ENCODE measurements at places on chromosomes 16 and 17.

DNA sequence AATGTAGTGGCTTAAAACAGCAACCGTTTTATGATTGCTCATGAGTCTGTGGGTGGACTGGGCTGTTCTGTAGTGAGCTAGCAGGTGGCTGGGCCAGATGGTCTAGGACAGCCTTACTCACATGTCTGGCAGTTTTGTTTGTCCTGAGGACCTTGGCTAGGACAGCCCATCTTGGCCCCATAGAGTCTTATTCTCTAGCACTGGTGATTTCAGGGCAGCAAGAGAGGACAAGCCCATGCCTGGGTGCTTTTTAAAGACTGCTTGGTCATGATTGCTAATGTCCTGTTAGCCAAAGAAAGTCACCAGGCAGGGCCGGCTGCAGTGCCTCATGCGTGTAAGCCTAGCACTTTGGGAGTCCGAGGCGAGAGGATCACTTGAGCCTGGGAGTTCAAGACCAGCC, 139.8 kb downstream of the KATNIP start:
- no peak for DNase-seq

DNA sequence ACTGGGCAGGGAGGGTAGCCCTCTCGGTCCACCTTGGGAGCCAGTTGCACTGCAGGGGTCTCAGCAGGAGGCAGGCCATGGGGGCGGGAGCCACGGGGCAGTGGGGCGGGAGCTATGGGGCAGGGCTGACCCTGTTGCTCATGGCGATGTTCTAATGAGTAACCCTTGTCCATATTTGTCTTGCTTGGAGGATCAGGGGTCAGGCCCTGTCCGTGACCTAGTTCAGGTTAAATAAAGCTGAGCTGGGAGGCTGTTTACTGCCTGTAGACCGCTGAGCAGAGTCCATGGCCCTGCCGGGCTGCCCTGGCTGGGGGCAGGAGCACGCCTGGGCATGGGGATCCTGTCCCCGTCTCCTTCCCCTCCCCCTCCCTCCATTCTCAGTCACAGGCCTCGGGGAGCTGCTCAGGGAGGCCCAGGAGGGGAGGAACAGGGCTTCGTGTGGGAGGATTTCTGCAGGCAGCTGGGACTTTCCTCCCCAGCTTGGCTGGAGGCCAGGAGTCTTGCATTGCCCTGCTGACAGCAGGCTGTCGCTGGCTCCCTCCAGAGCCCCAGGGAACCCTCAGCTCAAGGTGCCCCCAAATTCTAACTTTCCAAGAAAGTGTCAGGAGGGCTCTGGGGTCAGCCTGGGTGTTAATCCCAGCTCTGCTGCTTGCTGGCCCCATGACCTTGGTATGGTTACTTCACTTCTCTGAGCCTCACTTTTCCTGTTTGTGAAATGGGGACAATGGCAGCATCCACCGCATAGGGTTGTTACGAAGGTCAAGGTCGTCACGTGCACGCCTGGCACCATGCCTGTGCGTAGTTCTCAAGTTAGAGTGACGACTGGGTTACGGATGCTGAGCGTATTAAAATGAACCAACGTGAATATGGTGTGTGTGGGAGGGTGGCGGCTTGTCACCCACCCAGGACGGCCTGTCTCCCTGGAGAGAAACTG, 6.1 kb upstream of the SERPINF2 start:
- DNase-seq: no peak

DNA sequence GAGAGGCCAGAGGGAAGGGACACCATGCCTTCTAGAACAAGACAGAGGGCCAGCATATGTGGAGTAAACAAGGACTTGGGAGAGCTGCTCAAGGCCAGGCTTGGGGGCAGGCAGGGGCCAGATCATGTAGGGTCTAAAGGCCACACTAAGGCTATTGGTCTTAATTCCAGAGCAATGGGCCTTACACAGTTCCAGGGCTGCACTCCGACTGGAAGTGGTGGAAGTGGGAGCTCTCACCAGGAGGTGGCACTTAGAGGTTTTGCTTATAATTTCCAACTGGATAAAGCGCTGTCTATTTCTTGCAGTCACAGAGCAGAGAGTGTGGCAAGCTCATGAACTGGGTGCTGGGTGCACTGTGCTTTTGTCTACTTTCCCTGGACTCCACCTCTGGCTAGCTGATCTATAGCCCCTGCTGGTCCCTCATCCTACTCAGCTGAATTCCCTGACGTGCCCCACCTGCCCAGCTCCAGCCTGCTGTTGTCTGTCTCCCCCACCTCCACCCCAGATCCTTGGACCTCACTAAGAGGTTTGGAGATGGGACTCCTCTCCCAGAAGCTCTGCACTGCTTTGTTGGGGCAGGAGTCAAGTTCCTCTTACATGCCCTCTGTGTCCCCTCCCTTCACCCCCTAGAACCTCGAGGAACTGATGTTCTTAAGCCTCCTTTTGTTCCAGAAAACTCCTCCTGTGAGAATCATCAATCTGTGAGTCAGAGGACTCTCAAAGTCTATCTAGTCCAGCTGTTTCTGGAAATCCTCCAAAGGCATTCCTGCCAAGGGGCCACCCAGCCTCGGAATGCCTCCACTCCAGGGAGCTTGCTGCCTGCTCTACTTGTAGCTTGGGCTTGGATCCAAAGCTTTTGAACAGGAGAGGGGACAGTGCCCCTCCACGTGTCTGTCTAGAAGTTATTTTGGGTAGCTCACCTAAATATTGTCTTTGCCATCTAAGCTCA, 48.1 kb upstream of the KSR1 start:
- DNase-seq: peak; percentile 16

- peak; percentile 93 for DNase-seq
Observed at GRCh38 chr17:38351412-38352222, at the start of gene SOCS7. Gene SOCS7 (plus strand): TSS chr17:38351844. CDS start chr17:38352053, 209 bp downstream.

DNA sequence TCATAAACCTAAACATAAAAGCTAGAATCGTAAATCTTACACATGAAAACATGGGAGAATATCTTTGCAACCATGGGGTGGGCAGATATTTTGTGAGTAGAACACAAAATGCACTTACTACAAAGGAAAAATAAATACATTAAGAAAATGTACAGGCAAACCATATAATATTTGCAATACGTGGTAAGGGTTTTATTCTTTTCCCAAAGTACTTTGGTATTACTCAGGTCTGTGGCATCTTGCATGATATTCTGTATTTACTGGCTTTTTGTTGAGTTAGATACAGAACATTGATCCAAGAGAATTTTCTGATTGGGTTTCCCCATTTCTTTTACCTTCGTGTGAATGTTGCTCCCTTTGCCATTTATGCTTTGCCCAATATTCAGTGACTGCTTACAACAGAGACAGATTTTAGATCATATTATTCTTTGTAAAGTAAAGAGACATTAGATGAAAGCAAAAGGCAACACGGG, 33.0 kb upstream of the ARHGAP17 start:
- DNase-seq: no peak

DNA sequence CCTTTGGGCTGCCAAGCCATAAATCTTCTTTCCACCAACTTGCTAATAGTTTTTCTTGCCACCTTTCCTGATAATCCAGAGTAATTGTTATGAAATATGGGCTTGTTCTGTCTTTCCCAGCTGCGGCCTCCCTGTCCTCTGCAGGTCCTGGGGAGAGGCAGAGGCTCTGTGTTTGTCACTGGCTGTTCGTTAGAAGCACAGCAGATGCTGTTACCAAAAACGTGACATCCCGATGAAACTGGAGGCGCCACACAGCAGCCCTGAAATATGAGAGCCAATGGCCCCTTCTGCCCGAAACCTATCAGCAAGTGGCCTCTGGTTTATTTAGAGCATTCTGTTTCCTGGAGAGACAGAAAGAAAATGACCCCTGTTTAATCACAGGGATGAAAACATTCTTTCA, 115.1 kb upstream of the ANKFN1 start:
- no peak for DNase-seq

GRCh38 chr16:9903-10665, 43.3 kb downstream of the POLR3K start:
- DNase-seq: no peak

GRCh38 chr17:65181237-65182061, 44.3 kb downstream of the RGS9 start:
- no peak for DNase-seq

DNA sequence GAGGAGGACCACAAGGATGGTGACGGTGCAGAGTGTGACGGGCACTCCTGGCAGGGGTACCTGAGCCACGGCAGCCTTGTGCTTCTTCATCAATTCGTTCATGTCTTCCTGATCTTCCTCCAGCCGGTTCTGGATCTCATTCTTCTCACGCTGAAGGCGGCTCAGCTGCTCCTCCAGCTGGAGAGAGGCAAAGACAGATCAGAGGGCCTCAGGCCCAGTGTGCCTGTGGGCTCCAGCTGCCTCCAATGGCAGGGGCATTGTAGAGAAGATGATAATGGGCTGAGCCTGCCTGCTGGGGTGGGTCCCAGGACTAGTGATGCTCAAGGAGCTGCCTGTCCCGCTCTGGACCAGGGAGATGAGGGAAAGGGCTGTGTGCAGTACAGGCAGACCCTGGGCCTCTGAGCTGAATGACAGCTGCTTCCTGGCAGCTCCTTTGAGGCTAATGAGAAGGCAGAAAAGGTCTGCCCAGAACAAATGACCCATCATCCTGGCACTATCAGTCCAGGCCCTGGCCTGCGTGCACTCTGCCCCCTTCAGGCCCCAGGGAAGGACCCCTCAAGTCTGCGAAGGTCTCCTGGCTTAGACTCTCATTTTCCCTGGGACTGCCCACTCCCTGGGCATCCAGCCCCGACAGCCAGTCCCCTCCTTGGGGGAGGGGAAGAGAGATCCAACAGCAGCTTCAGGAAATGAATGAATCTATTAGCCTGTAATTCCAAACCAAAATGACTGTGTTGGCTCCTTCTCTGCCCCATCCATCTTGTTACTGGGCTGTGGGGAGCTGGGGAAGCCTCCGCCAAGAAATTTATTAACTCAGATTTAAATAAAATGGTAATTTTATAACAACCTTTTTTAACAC, 48.0 kb downstream of the PIPOX start:
- DNase-seq: no peak

DNA sequence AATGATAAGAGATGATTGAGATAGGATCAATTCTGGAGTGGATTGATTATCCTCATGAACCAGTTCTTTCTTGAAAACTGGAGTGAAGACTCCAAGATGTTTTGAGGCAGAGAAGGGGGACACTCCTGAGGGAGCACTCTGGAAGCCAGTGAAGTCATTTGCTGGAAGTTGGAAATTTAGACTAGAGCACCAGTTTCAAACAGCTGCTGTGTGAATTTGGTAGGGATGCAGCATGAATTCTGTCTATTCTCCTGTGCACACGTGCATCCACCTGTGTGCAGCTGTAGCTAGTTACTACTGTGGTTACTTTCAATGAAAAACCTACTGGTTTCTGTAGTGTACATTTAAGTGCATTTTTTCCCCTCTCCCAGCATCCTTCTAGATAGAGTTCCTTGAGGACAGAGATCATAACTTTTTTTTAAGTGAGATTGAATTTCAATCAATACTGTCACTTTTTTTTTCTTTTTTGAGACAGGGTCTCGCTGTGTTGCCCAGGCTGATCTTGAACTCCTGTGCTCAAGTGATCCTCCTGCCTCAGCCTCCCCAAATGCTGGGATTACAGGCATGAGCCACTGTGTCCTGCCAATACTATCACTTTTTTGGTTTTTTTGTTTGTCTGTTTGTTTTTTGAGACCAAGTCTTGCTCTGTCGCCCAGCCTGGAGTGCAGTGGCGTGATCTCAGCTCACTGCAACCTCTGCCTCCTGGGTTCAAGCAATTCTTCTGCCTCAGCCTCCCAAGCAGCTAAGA, 65.9 kb downstream of the TUBD1 start:
- no peak for DNase-seq

DNA sequence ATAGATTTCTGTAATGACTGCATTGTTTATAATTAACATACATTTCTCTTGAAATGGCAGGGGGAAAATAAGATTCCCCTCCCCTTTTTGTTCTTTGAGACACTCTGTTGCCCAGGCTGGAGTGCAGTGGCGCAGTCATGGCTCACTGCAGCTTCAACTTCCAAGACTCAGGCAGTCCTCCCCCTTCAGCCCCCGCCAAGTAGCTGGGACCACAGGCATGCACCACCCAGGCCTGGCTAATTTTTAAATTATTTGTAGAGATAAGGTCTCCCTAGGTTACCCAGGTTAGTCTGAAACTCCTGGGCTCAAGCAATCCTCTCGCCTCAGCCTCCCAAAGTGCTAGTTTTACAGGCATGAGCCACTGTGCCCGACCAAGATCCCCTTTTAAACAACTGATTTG, 67.7 kb downstream of the KATNIP start:
- DNase-seq: no peak

- no peak for DNase-seq
Observed at GRCh38 chr16:22370038-22370820, 4.2 kb downstream of the CDR2 start.

DNA sequence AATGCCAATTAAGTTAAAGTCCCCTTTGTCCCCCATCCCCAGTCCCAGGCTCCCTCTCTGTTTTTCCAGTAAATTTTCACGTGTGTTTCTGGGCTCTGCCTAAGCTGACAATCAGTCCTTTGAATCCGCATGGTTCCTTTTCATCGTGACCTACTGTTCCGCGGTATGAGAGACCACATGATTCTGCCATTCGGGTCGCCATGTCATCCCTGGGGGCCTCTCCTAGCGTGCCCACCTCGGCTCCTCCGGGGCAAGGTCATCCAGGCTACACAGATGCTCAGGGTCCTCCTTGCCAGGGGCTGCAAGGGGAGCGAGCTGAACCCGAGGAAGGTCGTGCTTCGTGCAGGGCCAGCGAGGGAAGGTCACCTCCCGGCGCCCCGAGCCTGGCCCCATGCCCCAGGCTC, 157.6 kb downstream of the RAB11FIP4 start:
- peak; percentile 14 for DNase-seq

GRCh38 chr17:1360975-1361374, 39.0 kb downstream of the YWHAE start:
- DNase-seq: no peak

- DNase-seq: no peak
Observed at GRCh38 chr17:78925662-78926555, 722 bp upstream of the TIMP2 start.

GRCh38 chr17:21089933-21090901, 36.5 kb upstream of the DHRS7B start:
- peak; percentile 5 for DNase-seq

GRCh38 chr17:35406568-35406967, 25.7 kb downstream of the SLFN12 start:
- DNase-seq: no peak

DNA sequence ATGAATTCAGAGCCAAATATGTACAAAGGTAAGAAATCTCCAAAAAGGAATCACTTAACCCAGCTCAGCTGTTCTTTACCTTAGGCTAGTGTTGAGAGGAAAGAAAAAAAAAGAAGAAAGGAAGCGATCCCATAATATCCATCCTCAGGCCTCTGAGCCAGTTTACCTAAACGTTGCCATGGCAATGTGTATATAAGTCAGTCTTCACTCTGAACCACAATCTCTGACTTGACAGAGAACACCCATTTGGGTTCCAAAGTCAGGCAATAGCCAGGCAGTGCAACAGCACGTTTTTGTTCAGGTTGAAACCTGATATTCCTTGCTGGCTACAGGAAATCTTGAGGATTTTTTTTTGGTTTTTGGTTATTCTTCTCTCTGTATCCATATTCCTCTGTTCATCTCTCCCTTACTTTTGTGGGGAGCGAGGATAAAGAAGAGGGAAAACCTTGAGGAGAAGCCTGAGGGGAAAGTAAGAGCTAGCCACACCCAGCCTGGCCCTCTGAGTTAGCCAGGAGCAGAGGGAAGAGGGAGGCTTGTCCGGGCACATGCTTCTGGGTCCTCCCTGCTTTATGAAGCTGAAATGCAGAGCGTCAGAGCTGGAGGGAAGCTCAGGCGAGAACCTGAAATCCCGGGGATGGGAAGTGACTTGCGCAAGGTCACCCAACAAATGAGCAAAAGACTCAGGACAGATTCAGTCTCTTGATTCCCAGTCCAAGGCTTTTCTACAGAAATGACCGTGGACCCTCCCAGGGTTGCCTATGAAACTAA, 152.7 kb downstream of the SOX9 start:
- no peak for DNase-seq

GRCh38 chr16:47073223-47074155, 70.3 kb downstream of the NETO2 start:
- DNase-seq: no peak

GRCh38 chr16:84794186-84794585, 25.6 kb upstream of the CRISPLD2 start:
- no peak for DNase-seq
